H1 (cell line): ENCODE measurements at places on chromosomes 7 and 10.

DNA sequence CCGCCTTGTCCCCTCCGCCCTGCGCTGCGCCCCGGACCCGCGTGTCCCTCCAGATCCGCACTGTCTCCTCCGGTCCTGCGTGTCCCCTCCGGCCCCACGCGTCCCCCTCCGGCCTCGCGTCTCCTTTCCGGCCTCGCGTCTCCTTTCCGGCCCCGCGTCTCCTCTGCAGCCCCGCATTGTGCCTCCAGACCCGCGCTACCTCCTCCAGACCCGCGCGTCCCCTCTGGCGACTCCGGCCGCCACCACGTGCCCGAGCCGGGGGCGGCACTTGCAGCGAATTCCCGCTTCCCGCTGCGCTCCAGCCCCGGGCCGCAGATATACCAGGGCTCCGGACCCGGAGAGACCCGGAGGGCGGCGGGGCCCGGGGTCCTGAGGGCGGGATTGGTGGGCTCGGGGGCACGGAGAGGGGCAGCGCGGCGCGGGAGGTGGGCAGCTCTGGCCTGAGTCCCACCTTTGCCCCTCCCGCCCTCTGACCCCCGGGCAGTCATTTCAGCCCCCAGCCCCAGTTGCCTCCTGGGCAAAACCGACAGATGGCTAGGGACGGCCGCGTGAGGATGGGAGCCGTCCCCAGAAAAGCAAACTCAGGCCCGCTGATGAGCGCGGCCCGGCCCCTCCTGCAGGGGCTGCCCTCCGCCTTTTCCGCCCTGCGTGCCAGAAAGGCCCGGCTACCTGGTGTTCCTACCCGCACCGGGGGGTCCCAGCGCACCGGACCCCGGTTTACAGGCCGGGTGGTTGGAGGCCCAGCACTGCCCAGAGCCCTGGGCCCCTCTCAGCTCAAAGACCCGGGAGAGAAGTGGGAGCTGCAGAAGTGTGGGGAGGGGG lies 56.5 kb downstream of the RBM17 start:
- DNase-seq: no peak

- no peak for DNase-seq
Observed at GRCh38 chr7:135980665-135981180, 3.6 kb upstream of the MTPN start.

DNA sequence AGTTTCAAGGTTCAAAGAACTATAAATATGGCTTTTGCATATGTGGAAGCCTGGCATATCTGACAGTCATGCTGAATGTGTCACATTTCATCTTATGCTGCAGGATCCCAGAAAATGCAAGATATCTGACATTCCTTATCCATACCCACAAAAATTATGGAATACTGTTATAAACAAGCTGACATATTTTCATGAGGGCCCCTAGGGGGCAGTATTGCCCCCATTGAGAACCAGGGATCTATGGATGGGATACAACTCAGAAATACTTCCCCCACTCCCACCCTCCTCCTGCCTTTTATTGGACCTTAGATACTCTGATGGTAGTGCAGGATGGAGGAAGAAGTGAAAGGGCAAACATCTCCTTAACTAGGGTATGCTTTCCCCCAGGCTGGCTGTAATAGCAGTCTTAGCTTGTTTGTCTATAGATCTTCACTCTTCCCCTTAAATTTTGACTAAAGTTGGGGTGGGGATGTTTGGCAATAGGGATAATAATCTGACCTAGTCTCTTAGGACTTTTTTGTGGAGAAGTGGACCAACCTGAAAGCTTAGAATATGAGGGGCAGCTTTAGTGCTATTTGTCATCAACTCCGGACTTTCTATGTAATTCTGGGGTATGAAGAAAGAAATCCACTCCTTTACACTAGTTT lies 3.5 kb upstream of the GNGT1 start:
- DNase-seq: no peak

- DNase-seq: no peak
Observed at GRCh38 chr10:52314822-52315552, 906 bp downstream of the DKK1 start.

DNA sequence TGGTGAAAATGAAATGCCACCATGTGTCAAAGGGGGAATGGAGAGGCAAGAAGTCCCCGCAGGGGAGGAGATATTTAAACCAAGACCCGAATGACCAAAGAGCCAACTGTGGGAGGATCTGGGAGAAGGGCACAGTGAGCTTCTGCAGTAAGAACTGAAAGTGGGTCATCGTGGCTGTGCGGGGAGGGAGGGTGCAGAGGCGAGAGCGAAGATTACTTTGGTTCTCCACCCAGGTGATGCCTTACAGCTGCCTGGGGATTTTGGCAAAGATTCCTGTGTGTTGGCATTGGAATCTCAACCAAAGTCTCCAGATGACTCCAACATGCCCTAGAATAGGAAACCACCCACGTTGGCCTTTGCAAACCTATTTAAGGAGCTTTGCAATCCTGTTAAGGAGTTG lies 44.2 kb upstream of the ADAM12 start:
- no peak for DNase-seq

DNA sequence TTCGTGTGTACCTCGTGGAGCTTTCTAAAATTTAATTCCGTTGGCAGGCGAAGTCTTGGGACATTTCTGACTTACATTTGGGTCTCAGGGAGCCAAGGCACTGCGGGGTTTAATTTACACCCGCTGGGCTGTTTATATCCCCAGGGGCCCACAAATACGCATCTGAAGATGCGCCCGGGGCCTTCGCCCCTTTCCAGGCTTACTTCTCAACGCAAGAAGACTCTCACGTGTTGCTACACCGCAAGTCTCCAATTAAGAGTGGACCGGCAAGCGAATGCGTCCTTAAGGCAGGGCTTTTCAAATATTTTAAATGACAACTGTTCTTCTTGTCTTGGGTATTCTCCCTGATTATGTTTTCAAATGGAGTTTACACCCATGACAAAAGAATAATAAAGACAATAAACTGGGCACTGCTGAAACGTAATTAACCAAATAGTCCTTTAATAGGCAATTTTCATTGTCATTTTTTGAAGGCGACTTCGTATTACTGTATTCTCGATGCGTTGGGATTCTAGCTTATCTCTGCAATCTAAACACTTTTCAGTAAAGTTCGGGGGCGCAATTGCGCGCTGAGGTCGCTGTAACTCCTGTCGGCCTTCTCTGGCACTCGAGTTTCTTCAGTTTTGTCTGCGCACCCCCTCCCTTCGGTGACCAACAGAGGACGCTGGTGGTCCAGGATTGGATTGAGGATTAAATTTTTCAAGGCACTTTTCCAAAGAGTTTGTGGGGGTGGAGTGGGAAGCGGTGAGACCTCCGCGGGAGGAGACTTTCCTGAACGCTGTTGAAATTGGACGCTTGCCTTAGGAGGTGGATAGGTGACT lies 837 bp upstream of the IGFBP3 start:
- peak; percentile 63 for DNase-seq

DNA sequence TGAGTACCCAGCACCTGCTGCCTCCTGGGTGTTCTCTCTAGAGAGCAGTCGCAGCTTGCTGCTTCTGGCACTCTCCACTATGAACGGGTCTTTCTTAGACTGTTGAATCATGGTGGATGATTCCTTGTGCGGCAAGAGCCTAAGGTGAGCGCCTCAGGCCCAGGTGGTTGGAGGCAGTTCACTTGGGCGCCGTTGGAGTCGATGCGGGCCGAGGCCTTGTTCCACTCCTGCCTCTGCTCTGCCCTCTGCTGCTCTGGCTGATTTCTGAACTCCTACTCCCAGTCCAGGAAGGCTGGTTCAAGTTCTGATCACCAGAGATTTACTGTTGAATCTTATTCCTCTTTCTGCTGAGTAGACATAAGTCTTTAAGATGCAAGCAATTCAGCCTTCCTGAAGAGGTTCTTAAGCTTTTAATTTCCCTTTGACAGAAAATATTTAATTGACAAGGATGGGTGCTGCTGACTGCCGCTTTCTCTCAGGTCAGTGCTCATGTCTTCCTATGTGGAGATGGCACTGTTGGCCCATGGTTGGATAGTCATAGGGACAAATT lies 10.4 kb downstream of the YKT6 start:
- DNase-seq: no peak

DNA sequence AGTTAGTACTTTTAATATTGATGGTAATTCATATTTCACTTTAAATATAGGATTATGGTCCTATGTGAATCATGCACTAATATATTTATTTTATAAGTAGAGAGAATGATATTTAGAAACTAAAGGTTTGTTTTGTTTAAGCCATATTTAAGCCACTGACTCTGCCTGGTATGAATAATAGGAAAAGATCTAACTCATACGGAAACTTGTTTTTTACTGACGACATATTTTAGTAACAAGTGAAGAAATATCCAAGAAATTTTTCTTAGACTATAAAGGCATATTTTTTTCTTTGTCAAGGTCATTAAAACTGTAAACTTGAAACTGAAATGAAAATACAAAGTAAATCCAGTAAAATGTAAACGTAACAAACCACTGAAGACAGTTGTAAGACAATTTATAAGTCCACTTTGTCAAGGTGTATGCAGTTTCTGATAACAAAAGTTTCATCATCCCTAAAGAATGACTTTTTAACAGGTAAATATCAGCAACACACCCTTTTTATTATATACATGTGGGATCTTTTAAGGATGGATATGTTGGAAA lies 147.1 kb downstream of the PHF14 start:
- DNase-seq: no peak

GRCh38 chr7:115356999-115357702 lies 435.3 kb downstream of the MDFIC start:
- no peak for DNase-seq

DNA sequence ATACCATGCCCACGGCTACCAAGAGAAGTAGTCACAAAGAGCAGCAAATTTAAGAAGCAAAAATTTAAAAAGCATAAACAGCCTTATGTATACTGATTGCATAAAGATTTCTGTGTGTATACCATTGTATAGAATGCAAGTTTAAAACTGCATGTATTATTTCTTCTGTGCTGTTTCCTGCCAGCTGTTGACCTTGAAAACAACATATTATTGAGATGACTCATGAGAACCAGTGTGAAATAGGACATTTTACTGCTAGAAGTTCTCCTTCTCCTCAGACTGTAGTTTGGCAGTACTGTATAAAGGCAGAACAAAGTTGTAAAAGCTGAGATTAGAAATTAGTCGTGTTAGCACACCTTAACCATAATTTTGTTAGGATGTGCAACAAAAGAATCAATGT lies 42.3 kb upstream of the SGCE start:
- DNase-seq: no peak

GRCh38 chr10:63055705-63056104 lies 77.4 kb upstream of the NRBF2 start:
- DNase-seq: no peak

GRCh38 chr7:93569189-93569588 lies 5.3 kb downstream of the CALCR start:
- DNase-seq: no peak

DNA sequence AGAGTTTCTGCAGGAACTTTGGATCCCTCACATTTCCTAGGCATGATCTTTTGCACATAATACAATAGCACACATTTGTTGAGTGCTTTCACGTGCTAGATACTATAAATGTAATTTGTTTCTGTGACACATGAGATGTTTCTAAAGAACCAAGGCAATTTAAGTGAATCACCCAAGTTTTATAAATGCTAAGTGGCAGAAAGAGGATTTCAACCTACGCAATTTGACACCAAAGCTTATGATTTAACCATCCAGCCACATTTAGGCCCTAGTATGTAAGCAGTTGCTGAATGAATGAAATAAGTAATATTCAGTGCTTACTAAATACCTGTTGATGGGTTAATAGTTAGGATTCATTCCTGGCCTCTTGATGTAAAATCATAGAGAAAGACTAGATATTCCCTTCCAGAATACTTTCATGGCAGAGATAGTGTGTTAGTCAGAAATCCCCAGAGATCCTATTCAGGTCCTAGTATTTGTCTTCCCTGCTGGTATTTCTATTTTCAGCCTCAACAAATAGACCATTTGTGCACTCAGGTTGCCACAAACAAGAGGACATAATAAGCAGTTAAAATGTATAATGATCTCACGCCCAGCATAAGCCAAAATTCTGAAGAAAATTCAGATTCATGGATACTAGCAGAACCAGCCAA lies 572.6 kb downstream of the IPMK start:
- no peak for DNase-seq

- no peak for DNase-seq
Observed at GRCh38 chr10:66804962-66805361, 120.9 kb upstream of the LRRTM3 start.

DNA sequence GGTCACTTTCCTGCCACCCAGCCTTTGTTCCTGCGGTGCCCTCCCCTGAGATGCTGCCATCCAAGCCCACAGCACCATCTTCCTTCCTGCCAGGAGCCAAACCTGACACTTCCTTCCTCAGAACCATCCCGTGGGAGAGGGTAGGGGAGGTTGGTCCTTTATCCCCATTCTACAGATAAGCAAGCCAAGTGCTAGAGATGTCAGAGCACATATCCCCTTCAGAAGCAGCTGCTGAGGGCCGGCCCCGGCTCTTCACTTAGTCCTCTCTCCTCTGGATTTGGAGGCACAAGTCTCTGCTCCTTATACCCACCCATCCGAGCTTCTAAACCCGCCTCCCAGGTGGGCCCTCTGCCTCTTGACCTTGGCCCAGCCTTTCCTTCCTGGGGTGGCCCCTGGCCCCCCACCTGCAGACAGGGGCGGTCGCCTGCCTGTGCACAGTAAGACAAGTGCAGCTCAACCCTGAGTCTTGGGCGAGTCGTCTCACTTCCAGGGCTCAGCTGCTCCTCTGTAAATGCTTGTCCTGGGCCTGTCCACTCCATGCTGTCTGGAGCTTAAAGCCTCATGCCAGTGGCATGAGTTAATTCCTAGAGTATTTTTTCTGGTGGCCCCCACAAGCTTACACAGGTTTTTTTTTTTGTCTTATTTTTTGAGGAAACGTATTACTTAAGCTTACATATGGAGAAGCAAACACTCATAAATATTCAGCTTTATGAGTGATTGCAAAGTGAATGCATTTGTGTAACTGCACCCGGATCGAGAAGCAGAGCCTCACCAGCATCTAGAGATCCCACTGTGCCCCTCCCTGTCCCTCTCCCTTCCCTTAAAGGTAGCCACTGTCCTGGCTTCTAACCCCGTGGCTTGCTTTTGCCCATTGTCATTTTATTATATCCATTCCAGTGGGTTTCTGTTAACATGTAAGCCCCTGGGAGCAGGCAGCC lies 125.1 kb downstream of the CDH23 start:
- DNase-seq: no peak

DNA sequence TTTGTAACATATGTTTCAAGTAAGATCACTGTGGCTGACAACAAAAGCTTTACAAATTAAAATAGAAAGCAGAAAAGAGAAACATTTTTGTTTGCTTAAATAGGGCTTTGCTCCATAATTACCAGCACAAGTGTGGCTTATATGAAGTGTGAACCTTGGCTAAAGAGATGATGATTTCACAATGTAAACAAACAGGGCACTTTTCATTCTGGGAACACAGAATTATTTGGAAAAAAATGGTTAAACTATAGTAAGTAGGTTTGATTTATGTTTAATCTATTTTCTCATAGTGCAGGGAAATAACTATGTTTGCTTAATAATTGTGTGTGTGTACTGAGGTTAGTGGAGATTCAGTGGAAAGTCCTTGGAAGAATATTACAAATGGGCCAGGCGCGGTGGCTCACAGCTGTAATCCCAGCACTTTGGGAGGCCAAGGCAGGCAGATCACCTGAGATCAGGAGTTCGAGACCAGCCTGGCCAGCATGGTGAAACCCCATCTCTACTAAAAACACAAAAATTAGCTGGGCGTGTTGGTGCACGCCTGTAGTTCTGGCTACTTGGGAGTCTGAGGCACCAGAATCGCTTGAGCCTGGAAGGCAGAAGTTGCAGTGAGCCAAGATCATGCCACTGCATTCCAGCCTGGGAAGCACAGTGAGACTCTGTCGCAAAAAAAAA lies 19.1 kb upstream of the OTUD1 start:
- DNase-seq: no peak

GRCh38 chr7:27603813-27604212 lies 58.9 kb downstream of the HIBADH start:
- DNase-seq: no peak
